Vagina (tissue), 2 donors: ENCODE measurements at places on chromosomes 1 and 21. TPM values are rescaled to one million over a fixed set of nuclear protein-coding genes. Genes with fewer than 3 reads are reported as not detected.

PLA2G2F gene
- total RNA-seq = not detected

HES3 gene
- not detected for total RNA-seq

RBM11 gene
- 2.5 TPM for total RNA-seq

TEX38 gene
- not detected for total RNA-seq

DNA sequence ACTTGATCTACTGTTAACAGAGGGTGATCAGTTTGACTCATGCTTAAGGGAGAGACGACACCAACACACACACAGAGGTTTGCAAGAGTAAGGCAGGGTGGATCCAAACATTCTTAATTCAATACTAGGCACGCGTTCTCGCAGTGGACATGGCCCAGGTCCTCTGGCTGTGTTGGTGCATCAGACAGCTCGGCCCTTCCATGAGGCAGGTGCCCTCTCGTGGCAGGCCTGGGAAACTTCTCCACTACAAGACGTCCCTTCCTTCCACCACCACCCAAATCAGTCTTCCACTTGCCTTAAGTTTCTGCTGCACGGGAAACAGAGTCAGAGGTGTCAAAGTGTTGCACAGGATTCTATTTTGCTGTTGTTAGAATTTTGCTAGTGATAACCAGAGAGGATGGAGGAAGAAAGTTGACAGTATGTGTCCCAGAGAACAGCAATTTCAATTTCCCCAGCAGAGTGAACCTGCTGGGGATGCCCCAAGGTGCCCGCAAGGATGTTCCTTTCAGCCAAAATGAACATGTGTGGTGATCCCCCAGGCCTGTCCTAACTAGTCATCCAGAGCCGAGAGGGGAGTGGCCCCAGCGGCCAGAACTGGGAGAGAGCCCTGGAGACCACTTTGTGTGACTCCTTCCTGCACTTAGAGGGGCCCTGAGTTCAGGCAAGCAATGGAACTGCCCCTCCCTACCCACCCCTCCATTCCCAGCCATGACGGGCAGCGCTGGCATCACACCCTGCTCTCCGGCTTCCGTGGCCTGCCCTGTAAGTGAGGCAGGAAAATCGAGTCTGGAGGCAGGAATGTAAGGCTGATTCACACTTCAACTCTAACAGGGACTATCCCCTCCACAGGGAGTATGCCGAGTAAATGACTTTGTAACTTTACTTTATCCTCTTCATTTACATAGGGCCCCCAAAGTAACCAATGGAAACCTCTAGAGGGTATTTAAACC lies 34.8 kb downstream of the MX1 start:
- H3K36me3 ChIP-seq = no peaks in the 10 kb centered on the region
- no peak for DNase-seq
- no peaks in the 10 kb centered on the region for H3K27me3 ChIP-seq
- H3K4me3 ChIP-seq = no peak overlapping the region

DNA sequence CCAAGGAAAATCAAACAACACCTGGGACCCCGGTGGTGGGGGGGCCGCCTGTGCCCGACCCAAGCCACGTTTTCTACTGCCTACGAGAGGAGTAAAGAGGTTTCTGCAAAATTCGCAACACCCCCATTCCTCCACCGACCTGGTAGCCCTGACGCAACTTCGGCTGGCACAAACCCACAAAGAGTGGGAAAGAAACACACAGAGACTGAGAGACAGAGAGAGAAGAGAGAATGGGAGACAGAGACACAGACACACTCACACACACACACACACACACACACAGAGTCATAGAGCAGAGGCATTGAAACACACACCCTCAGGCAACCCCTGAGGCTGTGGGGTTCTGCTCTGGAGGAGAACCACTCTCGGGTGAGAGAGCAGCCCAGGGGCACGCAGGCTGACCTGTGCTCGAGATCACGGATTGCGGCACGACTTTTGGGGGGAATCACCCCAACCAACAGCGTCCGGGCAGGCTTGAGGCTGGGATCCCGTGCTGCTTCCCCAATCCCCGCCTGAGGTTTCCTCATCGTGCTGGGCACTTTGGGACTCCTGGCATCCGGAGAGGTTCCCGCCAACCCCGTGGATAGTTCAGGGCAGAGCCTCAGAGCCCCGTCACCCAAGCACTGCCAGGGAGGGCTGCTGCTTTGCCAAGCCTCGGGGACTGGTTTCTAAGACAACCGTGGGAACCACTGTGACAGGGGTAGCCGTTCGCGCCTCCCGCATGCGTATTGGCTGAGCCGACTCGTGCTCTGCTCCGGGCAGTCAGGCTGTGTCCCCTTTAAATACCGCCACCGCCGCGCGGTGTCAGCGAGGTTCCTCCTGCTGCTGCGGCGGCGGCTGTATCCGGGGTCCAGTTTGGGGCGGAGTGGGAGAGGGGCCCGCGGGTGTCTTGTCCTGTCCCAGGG lies 682.4 kb upstream of the TPTE start:
- no peaks in the 10 kb centered on the region for H3K27me3 ChIP-seq
- H3K4me1 ChIP-seq = no peaks in the 10 kb centered on the region
- no peak overlapping the region for H3K4me3 ChIP-seq
- no peak for DNase-seq
- no peaks in the 10 kb centered on the region for H3K36me3 ChIP-seq

DNA sequence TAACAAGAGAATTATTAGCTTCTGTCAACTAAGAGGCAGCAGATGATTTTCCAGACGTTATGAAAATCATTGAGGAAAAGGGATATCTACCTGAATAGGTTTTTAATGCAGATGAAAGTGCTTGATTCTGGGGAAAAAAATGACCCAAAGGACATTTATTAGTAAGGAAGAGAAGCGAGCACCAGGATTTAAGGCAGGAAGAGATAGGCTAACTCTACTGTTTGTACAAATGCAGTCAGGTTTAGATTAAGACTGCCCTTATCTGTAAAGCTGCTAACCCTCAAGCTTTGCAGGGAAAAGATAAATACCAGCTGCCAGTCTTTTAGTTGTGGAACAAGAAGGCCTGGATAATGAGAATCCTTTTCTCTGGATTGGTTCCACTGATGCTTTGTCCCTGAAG lies 33.0 kb upstream of the LRIG2 start:
- H3K4me3 ChIP-seq = no peak overlapping the region
- H3K27ac ChIP-seq = no peak overlapping the region
- DNase-seq = no peak
- no peaks in the 10 kb centered on the region for H3K27me3 ChIP-seq
- peaks cover 13% of the 10 kb centered on the region for H3K4me1 ChIP-seq

DNA sequence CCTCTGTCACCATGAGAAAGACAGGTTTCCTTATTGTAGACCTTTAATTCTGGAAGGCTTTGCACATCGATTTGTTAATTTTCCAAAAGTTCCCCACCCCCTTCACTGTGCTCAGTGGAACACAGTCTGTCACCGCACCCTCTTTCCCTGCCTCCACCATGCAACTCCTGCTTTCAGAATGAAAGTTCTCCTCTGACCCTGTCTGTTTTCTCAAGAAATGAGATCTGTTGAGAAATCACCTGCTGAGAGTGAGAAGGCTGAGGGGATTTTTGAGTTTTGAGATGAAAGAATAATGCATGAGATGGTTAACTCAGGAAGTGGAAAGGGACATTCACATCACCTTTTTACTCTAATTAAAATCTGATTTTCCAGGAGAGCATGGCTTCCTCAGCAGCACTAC lies 99.6 kb downstream of the CYYR1 start:
- no peak overlapping the region for H3K27ac ChIP-seq
- H3K4me1 ChIP-seq = peaks cover 4% of the 10 kb centered on the region
- no peak for DNase-seq

GRCh38 chr1:70767377-70767776 lies 280.2 kb downstream of the PTGER3 start:
- H3K4me3 ChIP-seq = no peak overlapping the region
- no peaks in the 10 kb centered on the region for H3K36me3 ChIP-seq
- no peak overlapping the region for H3K27ac ChIP-seq
- DNase-seq = no peak

- no peaks in the 10 kb centered on the region for H3K27me3 ChIP-seq
- no peaks in the 10 kb centered on the region for H3K36me3 ChIP-seq
- H3K4me3 ChIP-seq = no peak overlapping the region
- no peak for DNase-seq
Measured at GRCh38 chr1:40210511-40211204, 37.1 kb upstream of the TMCO2 start.

GRCh38 chr1:60345621-60346020 lies 272.1 kb upstream of the C1orf87 start:
- no peaks in the 10 kb centered on the region for H3K36me3 ChIP-seq
- no peak overlapping the region for H3K4me3 ChIP-seq
- H3K4me1 ChIP-seq = no peaks in the 10 kb centered on the region
- DNase-seq = no peak
- no peak overlapping the region for H3K27ac ChIP-seq

GRCh38 chr1:24709791-24710441 lies 35.3 kb upstream of the CLIC4 start:
- H3K27ac ChIP-seq = no peak overlapping the region
- no peak overlapping the region for H3K4me3 ChIP-seq
- DNase-seq = no peak
- no peaks in the 10 kb centered on the region for H3K4me1 ChIP-seq
- H3K27me3 ChIP-seq = no peaks in the 10 kb centered on the region
